ENCODE measurements at places on chromosomes 3 and 15.
A peak's percentile ranks its signal among the peaks of the same experiment; 100 is the strongest.

DNA sequence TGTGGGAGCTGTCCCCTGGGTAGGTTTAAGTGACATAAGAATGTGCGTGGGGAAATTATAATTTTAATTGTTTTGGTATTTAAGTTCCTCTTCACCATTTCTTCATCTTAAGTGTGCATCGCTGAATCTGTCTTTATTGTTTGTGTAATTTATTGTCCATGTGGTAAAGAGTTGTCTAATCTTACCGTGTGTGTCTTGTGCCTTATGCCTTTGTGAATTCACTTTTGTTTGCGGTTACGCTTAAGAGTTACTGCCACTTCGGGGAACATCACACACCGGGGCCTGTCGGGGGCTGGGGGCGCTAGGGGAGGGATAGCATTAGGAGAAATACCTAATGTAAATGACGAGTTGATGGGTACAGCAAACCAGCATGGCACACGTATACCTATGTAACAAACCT lies 767 bp downstream of the WDR48 start:
- H3K27me3 ChIP-seq: no peaks in the 10 kb centered on the region
- peaks cover 45% of the 10 kb centered on the region for H3K4me1 ChIP-seq
- DNase-seq: no peak
- peak overlapping the region; percentile 97 for H3K27ac ChIP-seq

DNA sequence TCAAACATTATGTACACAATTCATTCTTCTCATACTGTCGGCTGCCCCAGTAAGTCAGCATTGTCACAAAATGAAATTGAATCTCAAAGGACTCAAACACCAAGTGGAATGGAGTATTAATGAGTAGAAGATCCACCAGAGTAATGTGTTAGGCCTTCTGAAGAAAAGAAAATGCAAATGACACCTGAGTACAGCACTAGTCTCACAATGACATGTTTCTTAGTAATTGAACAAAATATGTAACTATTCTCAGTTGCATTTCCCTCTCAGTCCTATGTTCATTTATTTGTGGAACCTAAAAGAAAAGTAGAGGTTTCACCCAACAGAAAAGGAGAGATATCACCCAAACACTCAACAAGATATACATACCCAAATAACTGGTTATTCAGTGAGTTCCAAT lies 283.9 kb upstream of the THBS1 start:
- no peak overlapping the region for H3K27ac ChIP-seq
- H3K36me3 ChIP-seq: no peaks in the 10 kb centered on the region
- no peak for DNase-seq
- peaks cover 16% of the 10 kb centered on the region for H3K27me3 ChIP-seq
- no peak overlapping the region for H3K4me3 ChIP-seq

- no peaks in the 10 kb centered on the region for H3K36me3 ChIP-seq
- no peak overlapping the region for H3K4me3 ChIP-seq
- H3K4me1 ChIP-seq: peaks cover 6% of the 10 kb centered on the region
- H3K27ac ChIP-seq: no peak overlapping the region
These were observed 9.3 kb downstream of the GLDN start for GRCh38 chr15:51350723-51351122.

GRCh38 chr3:8931342-8931741 lies 31.9 kb downstream of the RAD18 start:
- H3K27ac ChIP-seq: peak overlapping the region; percentile 1
- no peak overlapping the region for H3K4me3 ChIP-seq
- no peaks in the 10 kb centered on the region for H3K4me1 ChIP-seq
- no peak for DNase-seq

GRCh38 chr3:172307141-172307560 lies 141.1 kb downstream of the GHSR start:
- H3K27me3 ChIP-seq: no peaks in the 10 kb centered on the region
- peaks cover 22% of the 10 kb centered on the region for H3K36me3 ChIP-seq
- H3K4me3 ChIP-seq: no peak overlapping the region
- no peak for DNase-seq
- H3K4me1 ChIP-seq: no peaks in the 10 kb centered on the region

GRCh38 chr15:31098491-31098917 lies 3.0 kb downstream of the TRPM1 start:
- H3K4me1 ChIP-seq: peaks cover 40% of the 10 kb centered on the region
- no peaks in the 10 kb centered on the region for H3K36me3 ChIP-seq
- H3K27ac ChIP-seq: peak overlapping the region; percentile 17
- H3K27me3 ChIP-seq: no peaks in the 10 kb centered on the region

DNA sequence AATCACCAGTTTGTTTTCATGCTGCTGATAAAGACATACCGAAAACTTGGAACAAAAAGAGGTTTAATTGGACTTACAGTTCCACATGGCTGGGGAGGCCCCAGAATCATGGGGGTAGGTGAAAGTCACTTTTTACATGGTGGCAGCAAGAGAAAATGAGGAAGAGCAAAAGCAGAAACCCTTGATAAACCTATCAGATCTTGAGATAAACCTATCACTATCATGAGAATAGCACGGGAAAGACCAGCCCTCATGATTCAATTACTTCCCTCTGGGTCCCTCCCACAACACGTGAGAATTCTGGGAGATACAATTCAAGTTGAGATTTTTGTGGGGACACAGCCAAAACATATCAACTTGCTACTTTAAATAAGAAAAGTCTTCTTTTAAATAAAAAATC lies 28.9 kb downstream of the CD200R1L start:
- no peaks in the 10 kb centered on the region for H3K27me3 ChIP-seq
- H3K4me3 ChIP-seq: no peak overlapping the region
- DNase-seq: no peak
- H3K27ac ChIP-seq: peak overlapping the region; percentile 52
- peaks cover 54% of the 10 kb centered on the region for H3K4me1 ChIP-seq

DNA sequence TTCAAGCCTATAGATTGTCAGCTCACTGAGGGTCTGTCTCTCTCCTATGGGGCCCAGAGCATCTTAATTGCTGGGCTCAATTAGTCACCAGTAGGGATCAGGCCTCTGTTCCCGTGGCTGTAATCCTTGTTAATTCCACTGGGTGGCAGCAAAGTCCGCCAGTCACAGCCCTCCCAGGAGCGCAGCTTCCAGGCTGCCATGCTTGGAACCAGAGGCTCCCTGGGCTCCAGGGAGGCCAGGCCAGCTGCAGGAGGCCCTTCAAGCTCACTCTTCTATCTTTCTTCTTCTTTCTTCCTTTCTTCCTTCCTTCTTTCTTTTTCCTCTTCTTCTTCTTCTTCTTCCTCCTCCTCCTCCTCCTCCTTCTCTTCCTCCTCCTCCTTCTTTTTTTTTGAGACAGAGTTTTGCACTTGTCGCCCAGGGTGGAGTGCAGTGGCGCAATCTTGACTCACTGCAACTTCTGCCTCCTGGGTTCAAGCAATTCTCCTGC lies 14.4 kb downstream of the RNU5B-1 start:
- H3K4me3 ChIP-seq: no peak overlapping the region
- peaks cover 32% of the 10 kb centered on the region for H3K27me3 ChIP-seq
- H3K36me3 ChIP-seq: no peaks in the 10 kb centered on the region
- peaks cover 2% of the 10 kb centered on the region for H3K4me1 ChIP-seq

- H3K36me3 ChIP-seq: no peaks in the 10 kb centered on the region
- H3K27me3 ChIP-seq: peaks cover 16% of the 10 kb centered on the region
- no peak for DNase-seq
- H3K4me3 ChIP-seq: no peak overlapping the region
- H3K4me1 ChIP-seq: peaks cover 5% of the 10 kb centered on the region
These were observed 8.1 kb upstream of the SCG3 start for GRCh38 chr15:51672913-51673857.

DNA sequence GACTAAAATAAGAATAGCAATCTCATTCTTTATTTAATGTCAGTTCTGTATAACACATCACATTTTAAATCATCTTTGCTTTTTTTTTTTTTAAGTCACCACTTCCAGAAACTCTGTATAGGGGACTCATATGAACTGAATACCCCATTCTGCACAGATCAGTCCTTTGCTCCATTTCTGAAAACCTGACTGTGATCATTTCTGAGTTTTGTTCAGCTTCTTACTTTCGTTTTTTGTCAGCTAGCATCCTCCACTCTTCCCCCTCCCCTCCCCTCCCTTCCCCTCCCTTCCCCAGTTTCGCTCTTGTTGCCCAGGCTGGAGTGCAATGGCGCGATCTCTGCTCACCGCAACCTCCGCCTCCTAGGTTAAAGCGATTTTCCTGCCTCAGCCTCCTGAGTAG lies 49.8 kb upstream of the SGO1 start:
- no peaks in the 10 kb centered on the region for H3K4me1 ChIP-seq
- DNase-seq: no peak
- peaks cover 2% of the 10 kb centered on the region for H3K36me3 ChIP-seq
- H3K4me3 ChIP-seq: no peak overlapping the region
- H3K27me3 ChIP-seq: no peaks in the 10 kb centered on the region
- H3K27ac ChIP-seq: no peak overlapping the region

GRCh38 chr15:51846463-51847230 lies 17.2 kb downstream of the TMOD3 start:
- peaks cover 65% of the 10 kb centered on the region for H3K4me1 ChIP-seq
- no peak overlapping the region for H3K27ac ChIP-seq
- DNase-seq: no peak

DNA sequence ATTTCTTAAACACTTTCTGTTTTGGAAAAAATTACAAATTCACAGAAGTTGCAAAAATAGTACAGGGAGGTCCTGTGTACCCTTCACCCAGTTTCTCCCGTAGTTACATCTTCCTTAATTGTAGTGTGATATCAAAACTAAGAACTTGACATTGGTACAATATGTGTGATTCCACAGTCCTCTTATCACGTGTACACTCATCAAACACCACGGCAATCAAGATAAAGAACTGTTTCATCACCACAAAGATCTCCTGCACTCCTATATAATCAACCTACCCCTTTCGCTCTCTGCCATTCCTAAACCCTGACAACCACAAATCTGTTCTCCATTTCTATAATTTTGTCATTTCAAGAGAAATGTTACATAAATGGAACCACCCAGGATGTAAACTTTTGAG lies 31.4 kb downstream of the POMGNT2 start:
- H3K36me3 ChIP-seq: peaks cover 12% of the 10 kb centered on the region
- H3K27me3 ChIP-seq: peaks cover 8% of the 10 kb centered on the region
- no peak for DNase-seq
- H3K4me1 ChIP-seq: no peaks in the 10 kb centered on the region

GRCh38 chr3:183255348-183255730 lies 2.3 kb downstream of the B3GNT5 start:
- H3K27ac ChIP-seq: no peak overlapping the region
- H3K4me3 ChIP-seq: peak overlapping the region; percentile 75

DNA sequence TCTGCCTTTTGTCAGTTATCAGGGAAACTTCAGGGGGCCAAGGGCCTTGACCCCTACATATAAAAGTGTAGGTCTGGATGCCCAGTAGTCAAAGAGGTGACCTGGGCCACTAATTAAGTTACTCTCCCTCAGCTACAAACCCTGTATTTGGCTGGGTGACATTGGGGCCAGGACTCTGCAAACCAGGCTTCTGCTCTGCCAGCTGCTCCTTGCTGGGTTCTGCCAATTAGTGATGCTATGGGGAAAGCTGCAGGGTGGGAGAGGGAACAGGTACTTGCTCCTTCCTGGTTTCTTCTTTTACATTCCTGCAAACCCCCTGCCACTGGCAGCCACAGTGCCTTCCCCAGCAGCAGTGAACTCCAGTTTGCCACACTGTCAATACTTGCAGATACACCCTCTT lies 179.2 kb downstream of the CADPS start:
- no peak overlapping the region for H3K4me3 ChIP-seq
- H3K36me3 ChIP-seq: no peaks in the 10 kb centered on the region
- no peaks in the 10 kb centered on the region for H3K27me3 ChIP-seq
- no peak for DNase-seq
- no peak overlapping the region for H3K27ac ChIP-seq

- peak overlapping the region; percentile 62 for H3K4me3 ChIP-seq
- peak overlapping the region; percentile 65 for H3K27ac ChIP-seq
- H3K27me3 ChIP-seq: no peaks in the 10 kb centered on the region
- DNase-seq: no peak
- H3K36me3 ChIP-seq: peaks cover 43% of the 10 kb centered on the region
- H3K4me1 ChIP-seq: peaks cover 64% of the 10 kb centered on the region
These were observed 5.5 kb downstream of the KLF13 start for GRCh38 chr15:31332020-31332680.

DNA sequence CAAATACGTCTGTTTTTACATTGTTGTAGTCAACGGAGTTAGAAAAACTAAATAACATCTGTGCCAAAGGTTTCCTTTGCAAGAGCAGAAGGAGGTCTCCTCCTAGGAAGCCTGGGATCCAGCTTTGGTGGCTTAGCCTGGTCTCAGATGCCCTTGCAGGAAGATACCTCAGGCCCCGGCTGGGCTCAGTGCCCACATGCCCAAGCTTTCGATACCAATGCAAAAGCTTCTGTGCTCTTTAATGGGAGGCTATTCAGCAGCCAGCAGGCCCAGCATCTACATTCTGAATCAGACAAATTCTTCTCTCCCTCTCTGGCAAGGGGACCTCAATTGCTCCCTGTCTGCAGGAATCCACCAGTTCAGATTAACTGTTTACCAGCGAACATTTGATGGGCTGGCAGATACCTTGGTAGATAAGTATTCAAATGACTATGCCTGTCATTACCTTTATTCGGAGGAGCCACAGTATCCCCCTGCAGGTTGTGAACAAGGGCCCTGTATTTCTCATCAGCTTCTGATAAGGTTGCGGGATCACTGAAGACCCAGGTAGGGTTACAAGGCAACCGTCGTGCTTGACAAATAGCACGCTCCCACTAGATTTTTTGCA lies 180.1 kb upstream of the KBTBD8 start:
- no peak overlapping the region for H3K27ac ChIP-seq
- peaks cover 2% of the 10 kb centered on the region for H3K4me1 ChIP-seq
- H3K4me3 ChIP-seq: no peak overlapping the region
- no peaks in the 10 kb centered on the region for H3K36me3 ChIP-seq

- H3K27ac ChIP-seq: no peak overlapping the region
- no peaks in the 10 kb centered on the region for H3K27me3 ChIP-seq
- H3K4me1 ChIP-seq: no peaks in the 10 kb centered on the region
These were observed 546.2 kb downstream of the MECOM start for GRCh38 chr3:169117264-169117663.

DNA sequence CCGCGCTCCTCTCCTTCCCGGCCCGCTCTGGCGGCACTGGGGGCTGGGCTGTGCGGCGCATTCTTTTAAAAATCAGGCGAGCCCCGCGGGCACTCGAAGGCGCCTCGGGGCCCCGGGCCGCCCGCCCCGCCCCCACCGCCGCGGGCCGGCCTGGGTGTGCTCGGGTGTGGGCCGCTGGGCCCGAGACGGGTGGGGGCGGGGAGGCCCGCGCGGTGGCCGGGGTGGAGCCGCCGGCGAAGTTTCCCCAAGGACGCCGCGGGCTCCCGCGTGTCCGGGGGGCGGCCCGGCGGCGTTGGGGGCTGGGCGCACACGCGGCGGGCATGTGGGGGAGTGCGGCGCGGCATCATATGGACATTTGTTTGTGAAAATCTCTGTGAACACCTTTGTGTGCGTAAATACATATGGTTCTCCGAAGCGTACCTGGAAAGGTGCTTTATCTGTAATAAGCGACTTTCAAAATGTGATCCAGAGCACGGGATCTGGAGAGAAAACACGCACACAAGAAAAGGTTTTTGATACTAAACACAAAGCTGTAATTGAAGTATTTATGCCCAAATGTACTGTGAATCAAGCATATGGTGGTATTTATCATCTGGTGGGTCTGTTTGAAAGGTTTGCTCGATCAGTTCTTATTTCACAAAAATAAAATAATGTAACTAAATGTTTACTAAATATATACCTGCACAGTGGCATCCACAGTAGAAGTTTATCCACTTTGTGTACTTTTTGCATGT lies 612 bp upstream of the TBL1XR1 start:
- peaks cover 25% of the 10 kb centered on the region for H3K4me1 ChIP-seq
- no peak for DNase-seq
- H3K27ac ChIP-seq: peak overlapping the region; percentile 67
- peak overlapping the region; percentile 69 for H3K4me3 ChIP-seq
- no peaks in the 10 kb centered on the region for H3K27me3 ChIP-seq
